ENCODE measurements at places on chromosomes 12 and 14. TPM values are rescaled to one million over a fixed set of nuclear protein-coding genes. Genes with fewer than 3 reads are reported as not detected.

The ATN1 gene
- 144 TPM for total RNA-seq

The SLC6A15 gene
- total RNA-seq: 5.3 TPM

DNA sequence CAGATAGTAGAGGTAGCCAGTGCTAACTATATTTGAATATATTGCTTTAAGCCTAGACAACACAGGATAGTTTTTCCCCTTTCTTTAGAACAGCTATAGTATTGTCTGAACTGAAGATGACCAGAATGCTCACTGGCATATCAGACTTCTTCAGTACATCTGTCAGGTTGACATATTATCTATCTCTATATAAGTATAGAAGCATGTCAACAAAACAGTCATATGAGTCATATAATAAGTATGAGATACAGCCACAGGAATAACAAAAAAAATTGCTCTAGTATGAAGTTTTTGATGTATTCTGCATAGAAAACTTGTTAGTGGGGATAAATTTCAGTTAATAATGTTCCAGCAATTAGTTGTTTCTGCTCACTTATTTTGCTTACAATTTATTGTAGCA lies 767.7 kb downstream of the LRFN5 start:
- DNase-seq: no peak

GRCh38 chr14:91693346-91693745 lies 38.5 kb downstream of the CATSPERB start:
- no peak for DNase-seq

DNA sequence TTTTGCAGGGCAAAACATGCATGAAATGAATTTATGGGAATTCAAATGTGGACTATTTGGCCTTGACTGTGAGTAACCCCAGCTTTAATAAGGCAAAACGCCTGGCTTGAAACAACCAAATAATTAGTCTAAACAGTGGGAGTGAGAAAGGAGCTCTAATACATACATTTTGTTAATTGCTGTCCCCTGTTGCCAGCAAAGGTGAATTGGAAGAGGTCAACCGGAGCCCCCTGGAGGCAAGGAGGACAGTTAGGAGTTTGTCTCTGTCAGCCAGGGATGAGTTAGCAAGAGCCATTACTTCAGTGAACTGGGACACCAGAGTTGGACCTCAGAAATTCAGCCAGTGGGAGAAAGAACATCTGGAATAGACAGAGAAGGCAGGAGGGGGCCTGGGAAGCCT lies 17.4 kb downstream of the KRT76 start:
- no peak for DNase-seq

All from endothelial cell (in vitro differentiated cells).